ENCODE measurements at places on chromosomes 12 and 14.
A peak's percentile ranks its signal among the peaks of the same experiment; 100 is the strongest.

GRCh38 chr14:74204491-74204890 lies 34.8 kb upstream of the VSX2 start:
- DNase-seq = no peak

DNA sequence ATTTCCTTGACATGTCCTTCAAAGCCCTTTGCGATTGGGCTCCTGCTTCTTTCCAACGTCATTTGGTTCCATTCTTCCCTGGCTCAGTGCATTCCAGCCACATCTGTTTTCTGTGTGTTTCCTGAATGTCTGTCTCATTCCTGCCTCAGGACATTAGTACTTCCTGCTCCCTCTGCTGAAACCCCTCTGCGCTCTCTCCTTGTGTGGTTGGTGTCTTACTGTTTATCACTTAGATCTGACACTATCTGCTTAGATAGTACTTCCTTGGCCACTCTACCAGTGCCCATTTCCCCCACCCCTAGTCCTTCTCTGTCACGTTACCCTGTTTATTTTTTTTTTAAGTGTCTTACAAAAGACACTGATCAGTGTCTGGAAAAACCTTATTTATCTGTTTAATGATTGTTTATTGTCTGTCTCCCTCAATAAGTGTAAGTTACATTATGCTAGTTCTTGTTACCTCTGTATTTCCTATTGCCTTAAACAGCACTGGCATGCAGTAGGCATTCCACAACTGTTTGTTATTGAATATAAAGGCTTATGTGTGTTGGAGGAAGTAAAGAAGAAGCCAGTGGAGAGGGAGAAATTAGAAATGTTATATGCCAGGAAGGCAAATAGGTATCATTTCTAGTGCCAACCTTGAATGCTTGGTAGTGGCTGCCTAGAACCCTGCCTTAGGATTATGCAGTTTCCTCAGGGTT lies 21.5 kb downstream of the DYRK2 start:
- DNase-seq = no peak

DNA sequence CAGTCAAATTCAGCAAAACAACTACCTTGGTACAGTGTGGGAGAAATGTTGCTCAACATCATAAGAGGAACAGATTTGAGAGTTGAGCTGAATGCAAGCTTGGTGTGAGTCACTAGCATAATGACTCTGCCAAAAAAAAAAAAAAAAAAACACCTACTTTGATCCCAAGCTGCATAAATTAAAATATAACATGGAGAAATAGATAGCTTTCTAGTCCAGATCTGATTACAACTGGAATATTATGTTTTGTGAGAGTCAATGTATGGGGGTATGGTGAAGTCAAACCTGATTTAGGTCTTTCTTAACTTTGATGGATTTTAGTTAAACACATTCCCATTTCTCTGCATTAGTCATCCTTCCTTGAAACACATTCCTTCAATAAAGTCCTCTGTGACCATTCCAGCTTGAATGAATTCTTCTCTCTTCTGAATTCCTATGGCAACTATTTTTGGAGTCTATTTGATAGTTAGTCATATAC lies 188.1 kb downstream of the SLC5A8 start:
- no peak for DNase-seq

DNA sequence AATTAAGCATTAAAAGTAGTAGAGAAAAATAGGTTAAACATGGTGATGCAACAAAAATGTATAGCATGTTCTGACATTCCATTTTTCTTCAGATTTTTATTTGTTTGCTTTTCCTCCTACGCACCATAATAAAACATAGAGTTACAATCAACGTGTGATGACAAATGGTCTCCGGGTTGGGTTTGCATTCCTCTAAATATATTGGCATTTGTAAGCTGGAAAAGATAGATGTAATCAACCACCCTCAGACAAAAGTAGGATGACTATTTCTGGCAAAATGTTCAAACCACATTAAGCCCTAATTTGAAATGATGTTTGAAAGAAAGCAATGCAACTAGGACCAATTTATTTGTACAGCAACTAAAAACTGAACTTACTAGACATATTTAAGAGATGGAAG lies 58.4 kb downstream of the SLC25A21 start:
- DNase-seq = no peak

DNA sequence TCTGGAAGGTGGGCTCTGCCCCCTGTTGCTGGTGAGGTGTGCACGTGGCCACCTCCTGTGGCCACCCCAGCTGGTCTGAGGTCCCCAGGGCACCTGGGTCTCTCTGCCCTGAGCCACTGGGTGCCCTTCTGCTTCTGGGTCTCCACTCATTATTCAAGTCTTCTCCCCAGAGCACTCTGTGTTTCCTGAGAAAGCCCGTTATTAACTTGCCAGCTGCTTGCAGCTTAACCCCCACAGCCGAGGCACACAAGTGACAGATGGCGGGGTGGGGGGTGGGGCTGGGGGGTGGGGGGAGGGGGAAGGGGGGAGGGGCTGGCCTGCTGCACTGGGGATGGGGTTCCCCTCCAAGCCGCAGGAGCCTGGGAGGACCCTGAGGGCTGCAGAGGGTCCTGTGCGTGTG lies 40.5 kb downstream of the FBRSL1 start:
- no peak for DNase-seq

GRCh38 chr14:61350427-61351270 lies 29.3 kb downstream of the PRKCH start:
- no peak for DNase-seq

DNA sequence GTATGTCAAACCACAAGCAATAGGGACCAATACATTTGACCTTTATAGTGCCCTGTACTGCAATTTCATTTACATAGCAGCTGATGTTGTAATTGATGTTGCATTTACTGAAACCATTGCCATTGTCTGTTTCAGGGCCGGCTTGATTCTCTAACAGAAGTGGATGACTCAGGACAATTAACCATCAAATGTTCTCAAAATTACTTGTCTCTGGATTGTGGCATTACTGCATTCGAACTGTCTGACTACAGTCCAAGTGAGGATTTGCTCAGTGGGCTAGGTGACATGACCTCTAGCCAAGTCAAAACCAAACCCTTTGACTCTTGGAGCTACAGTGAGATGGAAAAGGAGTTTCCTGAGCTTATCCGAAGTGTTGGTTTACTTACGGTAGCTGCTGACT lies 216.0 kb downstream of the AKAP6 start:
- no peak for DNase-seq

GRCh38 chr14:67725171-67725570 lies 23.5 kb downstream of the RDH12 start:
- DNase-seq = no peak

- DNase-seq = no peak
These were observed 4.8 kb upstream of the AMN start for GRCh38 chr14:102917469-102918211.

- no peak for DNase-seq
These were observed 53.5 kb upstream of the PPP2R5C start for GRCh38 chr14:101707863-101708620.

DNA sequence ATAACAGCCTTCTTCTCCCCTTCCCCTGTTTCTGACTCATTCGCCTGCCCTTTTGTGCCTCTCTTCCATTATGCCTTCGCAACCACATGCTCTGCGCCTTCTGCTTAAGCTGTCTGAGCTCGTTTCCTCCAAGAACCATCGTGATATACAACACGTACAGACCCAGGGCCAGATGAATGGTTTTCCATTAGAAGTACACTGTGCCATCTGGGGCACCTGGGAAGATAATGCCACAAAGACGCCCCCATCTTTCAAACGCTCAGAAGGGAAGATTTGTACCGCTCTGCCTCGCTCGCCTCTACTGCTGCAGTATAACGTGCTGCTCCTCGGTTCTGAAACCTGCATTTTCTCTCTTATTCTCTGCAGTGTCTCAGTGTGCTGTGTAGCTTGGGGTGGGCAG lies 470.9 kb upstream of the STXBP6 start:
- DNase-seq = no peak

DNA sequence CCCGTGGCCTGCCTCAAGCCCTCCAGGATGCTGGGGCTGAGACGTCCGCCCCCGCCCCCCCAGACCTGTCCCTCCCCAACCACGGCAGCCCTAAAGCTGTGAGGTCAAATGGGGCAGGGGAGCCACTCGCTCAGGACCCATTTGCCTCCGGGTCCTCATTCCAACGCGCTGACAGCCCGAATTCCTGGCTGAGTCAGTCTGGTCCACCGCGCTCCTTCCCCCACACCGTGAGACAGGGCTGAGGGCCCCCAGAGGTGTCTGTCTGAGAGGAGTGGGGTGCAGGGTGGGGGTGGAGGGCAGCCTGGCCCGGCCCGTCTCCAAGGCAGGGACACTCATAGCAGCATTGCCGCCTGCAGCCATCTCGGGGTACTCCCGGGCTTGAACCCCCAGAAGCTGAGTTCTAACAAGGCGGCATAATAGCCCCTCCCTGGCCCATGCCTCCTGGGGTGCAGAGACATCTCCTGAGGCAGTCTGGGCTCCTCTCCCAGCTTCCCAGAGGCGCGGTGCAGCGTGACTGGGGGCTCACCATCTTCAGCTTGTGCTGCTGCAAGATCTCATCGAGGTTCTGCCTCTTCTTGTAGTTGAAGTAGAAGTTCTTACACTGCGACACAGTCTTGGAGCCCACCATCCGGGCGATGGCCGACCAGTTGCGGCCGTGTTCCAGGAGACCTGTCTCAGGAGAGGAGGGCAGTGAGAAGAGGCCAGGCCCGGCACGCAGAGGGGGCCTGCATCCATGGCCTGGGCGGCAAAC lies 90.5 kb downstream of the RFLNA start:
- no peak for DNase-seq

- DNase-seq = no peak
These were observed 25.1 kb downstream of the FGFR1OP2 start for GRCh38 chr12:26963413-26963812.

DNA sequence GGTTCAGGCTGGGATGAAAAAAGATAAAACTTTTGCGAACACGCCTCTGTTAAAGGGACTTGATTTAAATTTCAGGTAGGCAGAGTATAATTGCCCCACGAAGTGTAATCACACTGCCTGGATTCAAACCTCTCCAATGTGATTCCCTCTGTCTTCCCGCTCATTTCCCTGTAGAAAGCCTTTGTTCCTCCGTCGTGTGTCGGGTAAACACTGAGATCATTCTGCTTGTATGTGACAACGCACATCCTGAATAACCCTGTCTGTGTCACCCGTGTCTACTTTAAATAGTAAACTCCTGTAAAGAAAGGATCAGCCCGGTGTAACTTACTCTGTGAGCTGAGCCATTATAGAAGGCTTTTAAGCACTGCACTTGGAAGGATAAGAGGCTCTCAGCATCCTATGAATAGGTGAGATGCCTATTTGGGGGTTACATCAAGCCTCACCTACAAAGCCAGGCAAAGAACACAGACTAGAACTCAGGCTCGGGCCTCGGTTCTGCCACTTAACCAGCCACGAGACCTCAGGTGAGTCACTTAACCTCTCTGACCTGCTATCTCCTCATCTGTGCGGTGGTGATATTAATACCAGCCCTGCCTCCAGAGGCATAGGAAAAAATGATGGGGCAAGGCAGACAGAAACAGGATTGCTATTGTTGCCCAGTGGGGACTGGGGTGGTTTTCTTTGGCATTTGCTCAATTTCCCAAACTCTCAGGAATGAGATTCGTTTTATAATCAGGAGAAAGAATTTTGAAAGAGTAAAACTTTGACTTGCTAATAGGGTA lies 74.2 kb downstream of the RBM19 start:
- no peak for DNase-seq

DNA sequence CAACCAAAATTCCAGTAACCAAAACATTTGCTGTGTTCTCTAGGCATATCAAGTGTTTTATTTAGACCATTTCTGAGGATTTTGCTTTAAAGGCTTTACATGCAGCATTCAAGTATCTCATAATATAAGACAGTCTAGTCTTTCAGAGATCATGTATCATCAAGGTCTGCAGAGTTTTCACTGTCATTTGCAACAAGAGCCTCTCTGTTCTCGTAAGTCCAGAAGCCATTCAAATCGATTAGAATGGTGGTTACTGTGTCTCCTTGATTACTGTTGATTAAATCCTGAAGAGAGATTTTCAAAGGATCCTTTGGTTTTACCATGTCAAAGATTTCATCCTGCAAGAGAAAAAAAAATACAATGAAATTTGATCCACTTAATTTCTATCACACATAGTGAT lies 36.3 kb downstream of the PPP2R3C start:
- DNase-seq = no peak

- DNase-seq = no peak
These were observed 263.9 kb upstream of the RGS6 start for GRCh38 chr14:71668186-71668912.

DNA sequence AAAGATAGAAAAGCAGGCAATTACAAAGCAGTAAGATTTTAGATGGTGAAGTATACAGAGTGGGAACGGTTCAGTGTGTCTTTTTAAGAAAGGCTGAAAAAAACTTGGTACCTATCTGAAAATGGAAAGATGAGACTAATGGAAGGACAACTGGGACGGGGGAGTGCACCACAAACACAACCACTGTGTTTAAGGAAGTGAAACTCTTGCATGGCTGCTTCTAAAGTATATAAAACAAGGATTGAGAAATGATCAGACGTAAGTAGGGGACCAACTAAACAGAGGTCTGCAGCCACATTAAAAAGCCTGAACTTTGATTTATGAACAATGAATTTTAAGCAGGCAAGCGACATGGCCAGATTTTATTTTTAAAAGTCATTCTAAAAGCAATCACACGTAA lies 328.6 kb downstream of the MDGA2 start:
- no peak for DNase-seq

- DNase-seq = no peak
These were observed 141.1 kb downstream of the AKAP6 start for GRCh38 chr14:32470161-32470715.

DNA sequence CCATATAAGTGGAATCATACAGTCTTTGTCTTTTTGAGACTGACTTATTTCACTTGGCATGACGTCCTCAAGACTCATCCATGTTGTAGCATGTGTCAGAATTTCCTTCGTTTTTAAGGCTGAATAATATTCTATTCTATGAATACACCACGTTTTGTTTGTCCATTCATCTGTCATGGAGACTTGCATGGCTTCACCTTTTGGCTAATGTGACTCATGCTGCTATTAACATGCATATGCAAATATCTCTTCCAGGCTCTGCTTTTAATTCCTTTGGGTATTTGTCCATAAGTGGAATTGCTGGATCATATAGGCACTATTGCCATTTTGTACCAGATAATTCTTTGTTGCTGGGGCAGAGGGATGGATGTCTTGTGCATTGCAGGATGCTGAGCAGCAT lies 19.6 kb upstream of the WSCD2 start:
- no peak for DNase-seq

DNA sequence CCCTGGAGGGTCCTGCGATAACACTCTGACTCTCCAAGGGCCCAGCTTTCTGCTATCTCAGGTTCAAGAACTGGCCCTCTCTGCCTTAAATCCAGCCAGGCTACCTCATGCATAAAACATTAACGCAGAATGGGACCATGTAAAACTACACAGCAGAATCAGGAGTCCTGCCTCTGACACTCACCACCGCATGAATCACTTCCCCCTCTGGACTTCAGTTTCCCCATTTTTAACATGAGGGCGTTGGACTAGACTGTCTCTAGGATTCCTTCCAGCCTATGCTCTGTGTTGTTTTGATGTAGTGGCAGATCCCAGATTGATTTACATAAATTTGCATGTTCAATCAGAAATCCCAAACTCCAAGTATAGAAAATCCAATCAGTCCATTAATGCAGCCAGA lies 3.3 kb downstream of the NCKAP5L start:
- no peak for DNase-seq

- DNase-seq = no peak
These were observed 65.6 kb upstream of the PLEKHG3 start for GRCh38 chr14:64638625-64639024.

- no peak for DNase-seq
These were observed 2.1 kb downstream of the SAMD4A start for GRCh38 chr14:54568821-54569595.

GRCh38 chr14:106417224-106418049 lies 891.1 kb downstream of the TMEM121 start:
- DNase-seq = peak; percentile 50

GRCh38 chr12:117718141-117718540 lies 250.6 kb downstream of the KSR2 start:
- DNase-seq = no peak

GRCh38 chr12:105342464-105342863 lies 12.0 kb downstream of the C12orf75 start:
- no peak for DNase-seq

Measured in GM19239 (cell line).